SW 1271 (cell line): ENCODE measurements at places on chromosomes 4 and X.

- no peak for DNase-seq
These were observed 473.0 kb downstream of the SPRY1 start for GRCh38 chr4:123869286-123870215.

GRCh38 chrX:87299563-87300160, 217.9 kb upstream of the KLHL4 start:
- DNase-seq = peak; percentile 0

DNA sequence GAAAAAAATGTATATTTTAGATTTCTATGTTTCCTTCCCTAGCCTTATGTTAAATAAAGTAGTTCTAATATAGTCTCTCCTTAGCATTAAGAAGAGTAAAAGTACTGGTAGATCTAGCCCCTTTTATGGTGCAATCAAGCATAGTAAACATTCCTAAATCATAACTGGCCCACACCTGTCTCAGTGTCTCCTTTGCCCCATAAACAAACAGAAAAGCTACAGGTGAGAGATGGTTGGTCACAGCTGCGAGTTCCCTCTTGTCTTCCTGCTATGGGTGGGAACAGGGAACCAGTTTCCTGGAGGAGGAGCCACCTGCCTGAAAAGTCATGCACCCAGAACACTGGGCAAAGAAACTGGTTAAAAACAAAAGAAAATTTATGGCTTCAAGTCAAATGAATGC, 16.6 kb downstream of the SOWAHB start:
- no peak for DNase-seq

GRCh38 chr4:140038031-140038533, 115.9 kb downstream of the MAML3 start:
- no peak for DNase-seq

- DNase-seq = no peak
These were observed at the start of gene SORBS2 for GRCh38 chr4:185811509-185812364. Gene SORBS2 (minus strand): TSS chr4:185812194. CDS start chr4:185690571, 121,623 bp downstream.

DNA sequence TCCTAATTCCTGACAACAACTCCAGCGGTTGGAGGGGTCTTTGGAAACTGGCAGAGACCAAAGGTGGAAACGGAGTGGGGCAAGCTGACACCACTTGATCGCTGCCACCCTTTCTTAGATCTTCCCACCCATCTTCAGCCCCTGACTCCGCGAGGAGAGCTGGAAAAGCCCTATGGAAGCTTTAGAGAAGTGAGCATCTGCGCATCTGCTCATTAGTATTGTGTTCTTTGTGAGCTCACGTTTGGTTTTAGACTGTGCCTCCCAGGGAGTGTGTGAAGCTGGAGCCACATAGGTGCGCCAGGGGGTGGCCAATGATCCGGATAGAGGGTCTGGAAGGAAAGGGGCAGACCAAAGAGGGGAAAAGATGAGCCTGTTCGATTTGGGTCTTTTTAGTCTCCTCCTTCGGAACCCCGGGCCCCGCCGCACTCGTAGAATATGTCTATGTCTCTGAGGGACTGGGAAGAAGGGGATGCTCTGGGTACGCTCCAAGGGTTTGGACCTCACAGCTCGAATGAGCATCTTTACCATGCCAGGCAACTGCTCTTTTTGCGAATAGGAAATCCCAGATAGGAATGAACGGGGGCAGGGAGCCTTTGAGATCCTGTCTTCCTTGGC, 578 bp upstream of the DKK2 start:
- DNase-seq = no peak

DNA sequence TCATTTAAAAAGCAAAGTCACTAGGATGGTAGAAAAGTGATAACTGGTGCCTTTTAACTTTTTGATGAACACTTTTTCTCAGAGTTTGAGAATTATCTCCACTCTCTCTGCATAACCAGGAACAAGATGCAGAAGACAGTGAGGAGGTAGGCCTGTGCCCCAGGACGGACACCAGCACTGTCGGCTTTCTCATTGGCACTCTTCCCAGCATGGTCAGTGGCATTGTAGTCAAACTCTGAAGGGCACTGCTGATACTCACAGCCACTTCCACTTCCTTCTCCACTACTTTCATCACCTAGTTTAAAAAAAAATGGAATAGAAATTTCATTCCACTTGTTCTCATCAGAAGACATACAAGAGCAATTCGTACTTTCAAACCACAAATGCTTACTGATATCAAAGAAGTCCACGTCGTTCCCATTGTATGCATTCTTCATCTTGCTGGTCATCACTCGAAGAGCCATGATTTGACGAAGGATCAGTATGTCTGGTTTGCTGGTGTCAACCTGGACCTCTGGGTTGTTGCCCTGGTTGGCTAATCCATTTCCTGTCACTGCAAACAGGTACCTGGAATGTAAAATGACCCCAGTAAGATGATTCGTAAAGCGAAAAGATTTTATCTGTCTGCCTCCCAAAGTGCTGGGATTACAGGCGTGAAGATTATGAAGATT, 84.8 kb upstream of the TFDP3 start:
- DNase-seq = no peak

GRCh38 chr4:153365003-153365402, 20.5 kb downstream of the MND1 start:
- no peak for DNase-seq

DNA sequence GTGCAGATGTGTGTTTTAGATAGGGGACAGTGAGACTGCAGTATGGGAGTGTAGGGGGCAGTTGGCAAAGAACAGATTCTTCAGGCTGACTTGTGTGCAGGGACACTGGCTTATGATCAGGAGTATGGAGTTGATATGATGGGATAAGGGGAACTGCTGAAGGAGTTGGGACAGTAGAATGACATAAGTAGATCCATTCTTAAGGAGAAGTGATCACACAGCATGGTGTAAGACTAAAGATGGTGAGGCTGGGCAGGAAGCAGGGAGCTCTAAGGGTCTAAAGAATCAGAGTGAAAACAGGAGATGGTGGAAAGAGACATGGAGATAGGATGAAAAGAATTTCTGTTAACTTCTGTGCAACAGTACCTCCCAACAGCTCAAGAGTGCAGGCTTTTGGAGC, 70.7 kb downstream of the REELD1 start:
- DNase-seq = no peak

DNA sequence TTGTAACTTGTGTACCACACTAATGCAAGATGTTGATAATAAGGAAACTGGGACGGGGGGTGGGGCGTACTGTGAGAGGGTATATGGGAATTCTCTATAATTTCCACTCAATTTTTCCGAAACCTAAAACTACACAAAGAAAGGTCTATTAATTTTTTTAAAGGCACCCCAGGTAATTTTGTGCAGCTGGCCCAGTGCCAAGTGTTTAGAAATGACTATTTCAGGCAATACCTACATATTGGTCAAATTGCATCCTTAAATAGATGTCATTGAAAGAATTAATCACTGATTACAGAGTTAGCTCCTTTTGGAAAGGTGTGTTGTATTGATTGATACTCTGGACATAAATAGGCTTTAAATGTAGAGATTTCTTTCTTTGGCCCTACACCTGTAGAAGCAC, 10.1 kb upstream of the MTMR1 start:
- no peak for DNase-seq

GRCh38 chrX:110584083-110584482, 211.5 kb downstream of the CHRDL1 start:
- DNase-seq = no peak

DNA sequence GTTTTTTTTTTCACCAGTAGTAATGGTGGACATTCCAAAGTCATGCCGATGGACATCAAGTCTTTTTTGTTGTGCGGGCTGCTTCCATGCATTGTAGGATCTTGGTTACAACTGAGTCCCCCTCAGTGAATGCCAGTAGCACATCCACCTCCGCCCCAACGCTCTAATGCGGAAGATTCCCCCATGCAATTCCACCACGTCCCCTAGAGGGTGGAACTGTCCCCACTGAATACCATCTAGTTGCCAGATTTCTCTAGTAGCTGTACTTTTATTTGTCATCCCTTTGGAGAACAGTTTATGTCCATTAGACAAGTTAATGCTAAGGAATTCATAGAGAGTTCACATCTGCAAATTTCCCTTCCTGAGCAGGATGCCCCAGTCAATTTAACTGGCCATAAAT, 6.7 kb downstream of the SHISA3 start:
- DNase-seq = no peak

DNA sequence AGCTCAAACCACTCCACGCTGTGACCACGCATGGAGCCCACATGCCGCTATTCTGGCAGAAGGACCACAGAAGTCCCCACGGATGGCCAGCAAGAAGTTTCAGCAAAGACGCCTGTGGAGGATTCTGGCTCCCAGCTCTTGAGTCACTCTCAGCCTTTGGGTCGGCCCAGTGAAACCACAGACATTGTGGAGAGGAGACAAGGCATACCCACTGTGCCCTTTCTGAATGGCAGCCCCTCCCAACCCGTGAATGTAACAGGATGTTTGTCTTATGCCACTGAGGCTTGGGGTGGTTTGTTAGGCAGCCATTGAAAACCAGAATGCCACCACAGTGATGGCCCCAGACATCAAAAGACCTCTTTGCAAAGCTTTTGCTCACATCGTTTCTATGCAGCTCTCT, 42.7 kb downstream of the ABLIM2 start:
- DNase-seq = no peak

DNA sequence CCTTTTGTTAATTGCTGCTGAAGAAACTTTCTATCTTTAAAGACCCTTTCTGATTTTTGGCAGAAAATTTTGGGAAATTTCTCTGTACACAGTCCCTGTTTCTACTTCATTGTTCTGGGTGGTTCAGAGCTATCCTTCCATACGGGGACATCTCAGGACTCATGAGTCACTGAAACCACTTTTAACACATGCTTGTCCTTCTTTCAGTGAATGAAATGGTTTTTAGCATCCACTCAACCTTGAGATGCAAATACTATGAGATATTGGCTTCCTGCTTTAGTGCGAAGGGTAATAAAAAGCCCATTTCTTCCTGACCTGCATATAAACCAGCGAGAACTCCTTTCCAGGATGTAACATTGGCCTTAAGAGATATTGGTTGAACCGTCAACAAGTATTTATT, 158.0 kb downstream of the REPS2 start:
- DNase-seq = no peak

DNA sequence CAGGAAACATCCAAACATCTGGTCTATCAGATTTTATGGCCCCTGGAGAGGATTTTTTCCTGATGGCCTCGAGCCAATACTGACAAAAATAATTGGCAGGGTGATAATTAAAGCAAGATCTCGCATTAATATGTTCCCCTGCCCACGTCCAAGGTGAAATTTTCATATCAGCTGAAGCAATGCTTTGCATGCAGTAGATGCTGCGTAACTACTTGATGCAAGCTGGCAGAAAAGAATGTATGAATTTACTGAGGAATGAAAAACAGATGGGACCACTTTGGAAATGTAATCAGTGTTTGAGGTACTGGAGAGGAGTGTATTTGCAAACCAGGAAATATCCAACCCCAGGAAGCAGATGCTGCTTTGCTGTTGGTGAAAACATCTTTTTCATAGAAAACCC, 36.8 kb upstream of the REST start:
- no peak for DNase-seq

GRCh38 chrX:48465336-48465933, 4.6 kb downstream of the SLC38A5 start:
- no peak for DNase-seq

DNA sequence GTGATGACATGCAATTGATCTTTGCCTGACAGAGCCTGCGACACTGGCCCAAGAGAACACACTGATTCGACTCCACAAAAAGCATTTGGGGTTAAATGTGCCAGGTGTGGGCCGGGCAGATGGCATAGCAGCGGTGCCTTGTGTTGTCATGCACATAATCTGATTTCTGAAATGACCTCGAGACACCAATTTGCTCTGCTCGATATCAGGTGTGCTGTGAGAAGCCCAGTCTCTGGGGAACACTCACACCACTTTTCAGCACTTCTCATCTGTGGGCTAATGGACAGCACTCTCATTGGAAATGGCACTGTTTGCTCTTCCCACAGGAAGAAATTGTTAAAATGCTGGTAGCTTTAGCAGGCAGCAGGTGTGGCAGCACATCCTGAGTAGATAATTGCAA, 738.3 kb upstream of the TENM3 start:
- DNase-seq = no peak

DNA sequence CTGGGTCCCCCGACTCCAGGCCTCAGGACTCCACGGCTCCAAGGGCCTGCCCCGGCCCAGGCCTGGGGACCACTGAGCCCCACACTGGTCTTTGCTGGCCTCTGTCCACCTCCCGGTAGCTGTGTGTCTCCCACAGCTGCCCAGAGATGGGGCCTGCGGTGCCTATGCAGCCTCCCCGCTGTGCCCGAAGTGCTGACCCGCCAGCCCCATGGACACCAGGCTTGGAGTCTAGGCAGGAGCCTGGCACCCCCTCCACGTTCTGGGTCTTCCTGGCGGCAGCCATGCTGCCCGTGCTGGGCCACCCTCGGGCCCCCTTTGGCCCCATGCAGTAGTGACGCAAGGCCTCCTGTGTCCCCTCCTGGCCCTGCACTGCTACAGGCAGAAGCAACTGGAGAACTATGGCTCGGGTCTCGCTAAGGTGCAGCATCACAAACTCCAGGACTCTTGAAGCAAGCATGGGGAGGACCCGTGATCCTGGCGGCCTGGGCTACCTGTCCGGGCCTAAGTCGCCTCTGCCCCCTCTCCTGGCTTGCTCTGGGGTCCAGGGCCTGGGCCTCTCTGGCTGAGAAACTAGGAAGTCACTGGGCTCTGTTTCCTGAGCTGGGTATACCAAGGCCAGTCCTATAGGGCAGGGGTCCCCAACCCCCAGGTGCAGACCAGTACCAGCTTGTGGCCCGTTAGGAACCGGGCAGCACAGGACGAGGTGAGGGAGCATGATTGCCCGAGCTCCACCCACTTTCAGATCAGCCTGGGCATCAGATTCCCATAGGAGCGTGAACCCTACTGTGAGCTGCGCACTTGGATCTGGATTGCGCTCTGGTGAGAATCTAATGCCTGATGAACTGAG, 917 bp downstream of the MYL5 start:
- DNase-seq = no peak

DNA sequence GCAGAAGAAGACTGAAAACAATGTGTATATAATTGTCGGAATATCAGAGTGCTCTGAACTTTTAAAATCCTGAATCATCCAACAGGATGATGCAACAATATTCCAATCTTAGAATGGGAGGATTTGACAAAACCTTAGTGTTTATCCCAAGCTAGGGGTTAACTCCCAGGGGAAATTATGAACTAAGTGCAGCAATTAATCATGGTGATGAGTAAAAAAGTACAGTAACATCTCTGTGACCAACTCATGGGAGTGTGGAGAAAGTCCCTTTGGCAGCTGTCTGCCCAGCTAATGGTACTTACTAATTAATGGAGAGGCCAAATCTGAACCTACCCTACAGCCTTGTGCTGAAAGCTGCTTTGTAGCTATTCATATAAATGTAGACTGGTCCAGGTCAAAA, 257.6 kb upstream of the DDX53 start:
- DNase-seq = no peak

DNA sequence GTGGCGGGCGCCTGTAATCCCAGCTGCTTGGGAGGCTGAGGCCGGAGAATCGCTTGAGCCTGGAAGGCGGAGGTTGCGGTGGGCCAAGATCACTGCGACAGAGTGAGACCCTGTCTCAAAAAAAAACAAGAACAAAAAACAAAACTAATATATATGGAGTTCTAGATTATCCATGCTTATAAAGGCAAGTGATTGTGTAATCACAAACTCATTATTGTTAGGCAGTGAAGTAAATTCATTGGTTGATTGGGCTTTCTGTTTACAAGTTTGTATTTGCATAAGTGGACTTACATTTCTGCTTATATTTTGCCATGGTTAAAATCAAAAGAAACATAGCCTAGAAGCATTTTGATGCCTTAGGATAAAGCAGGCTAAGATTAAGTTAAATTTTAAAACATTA, 2.5 kb upstream of the UBE2D3 start:
- no peak for DNase-seq

- DNase-seq = no peak
These were observed 574.8 kb upstream of the DIPK2B start for GRCh38 chrX:45775468-45775867.

- DNase-seq = no peak
These were observed 16.1 kb downstream of the TLR8 start for GRCh38 chrX:12922599-12922919.

GRCh38 chr4:139589336-139590018, 33.5 kb upstream of the SETD7 start:
- no peak for DNase-seq
